ENCODE measurements at places on chromosomes 5 and 9.
A peak's percentile ranks its signal among the peaks of the same experiment; 100 is the strongest.

GRCh38 chr9:89243296-89244061 is 64.9 kb upstream of the SHC3 start:
- DNase-seq: no peak

- no peak for DNase-seq
Observed at GRCh38 chr5:81779125-81779915, 28.4 kb upstream of the SSBP2 start.

GRCh38 chr9:95785209-95785608 is 90.3 kb upstream of the ERCC6L2 start:
- DNase-seq: no peak

- no peak for DNase-seq
Observed at GRCh38 chr5:44331471-44332050, 57.7 kb downstream of the FGF10 start.

- no peak for DNase-seq
Observed at GRCh38 chr5:95557841-95558240, 2.9 kb downstream of the ARSK start.

DNA sequence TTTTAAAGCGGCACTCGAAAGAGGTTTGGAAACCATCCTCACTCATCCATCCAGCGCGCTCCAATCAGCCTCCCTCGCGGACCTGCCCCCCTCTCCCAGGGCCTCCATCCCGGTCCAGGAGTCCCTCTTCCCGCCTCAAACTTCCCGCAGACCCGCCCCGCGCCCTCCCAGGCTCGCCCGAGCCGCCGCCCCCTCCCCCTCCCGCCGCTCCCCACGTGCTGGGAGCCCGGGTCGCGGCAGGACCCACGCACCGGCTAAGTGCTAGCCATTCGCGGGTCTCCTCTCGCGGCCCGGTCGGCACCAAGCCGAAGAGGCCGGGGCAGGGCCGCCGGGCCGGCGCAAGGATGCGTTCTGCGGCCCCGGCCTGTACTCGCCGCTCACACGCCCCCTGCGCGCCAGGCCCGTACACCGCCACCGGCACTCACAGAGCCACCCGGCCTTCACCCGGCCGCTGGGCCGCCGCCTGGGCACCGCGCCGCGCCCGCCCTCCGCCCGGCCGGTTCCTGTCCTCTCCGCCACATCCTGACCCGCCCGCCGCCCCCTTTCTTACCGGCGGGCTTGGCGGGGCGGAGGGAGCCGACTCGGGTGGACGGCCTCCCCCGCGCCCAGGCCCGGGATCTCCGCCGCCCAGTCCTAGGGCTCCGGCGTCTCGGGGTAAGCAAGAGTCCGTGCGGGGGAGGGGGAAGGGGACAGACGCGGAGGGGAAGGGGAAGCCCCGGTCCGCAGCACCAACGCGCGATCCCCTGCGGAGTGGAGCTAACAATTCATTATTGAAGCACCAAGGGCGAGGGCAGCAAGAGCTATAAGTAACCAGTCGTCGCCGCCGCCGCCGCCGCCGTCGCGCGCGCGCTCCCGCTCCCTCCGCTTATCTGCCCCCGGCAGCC is 576 bp downstream of the CHD1 start:
- DNase-seq: peak; percentile 72

DNA sequence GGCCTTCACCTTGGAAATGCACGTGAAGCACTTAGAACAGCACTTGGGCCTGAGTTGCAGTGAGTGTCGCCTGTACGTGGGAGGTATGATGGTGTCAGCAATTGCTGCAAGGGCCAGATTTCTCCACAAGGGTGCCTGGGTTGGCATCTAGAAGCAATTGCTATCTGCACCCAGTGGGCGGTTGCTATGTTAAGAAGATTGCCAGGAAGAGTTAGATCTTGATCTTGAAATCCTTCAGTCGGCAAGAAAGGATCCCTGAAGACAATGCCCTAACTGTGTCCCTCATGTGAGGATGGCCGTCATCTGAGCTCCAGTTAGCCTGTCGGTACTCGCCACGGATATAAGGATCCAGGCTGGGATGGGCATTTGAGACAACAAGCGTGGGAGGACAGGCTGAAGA is 62.9 kb downstream of the MAMDC2 start:
- DNase-seq: no peak

GRCh38 chr5:158324236-158324635 is 465.3 kb upstream of the CLINT1 start:
- peak; percentile 52 for DNase-seq

DNA sequence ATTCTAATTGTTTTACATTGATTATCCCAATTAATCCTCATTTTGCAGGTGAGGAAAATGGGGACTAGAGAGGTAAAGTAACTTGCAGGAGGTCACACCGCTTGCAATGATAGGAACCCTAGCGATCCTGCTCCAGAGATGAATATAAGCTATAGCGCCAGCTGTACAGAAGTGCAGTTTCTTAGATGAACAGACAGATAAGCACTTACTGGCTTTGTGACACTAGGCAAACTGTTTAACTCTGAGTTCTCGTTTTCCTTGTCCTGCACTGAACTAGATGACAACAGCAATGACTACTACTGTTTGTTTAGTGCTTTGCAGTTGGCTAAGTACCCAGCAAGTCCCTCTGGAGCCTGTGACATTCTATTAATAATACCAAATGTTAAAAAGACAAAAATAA is 11.1 kb downstream of the LHX6 start:
- no peak for DNase-seq

DNA sequence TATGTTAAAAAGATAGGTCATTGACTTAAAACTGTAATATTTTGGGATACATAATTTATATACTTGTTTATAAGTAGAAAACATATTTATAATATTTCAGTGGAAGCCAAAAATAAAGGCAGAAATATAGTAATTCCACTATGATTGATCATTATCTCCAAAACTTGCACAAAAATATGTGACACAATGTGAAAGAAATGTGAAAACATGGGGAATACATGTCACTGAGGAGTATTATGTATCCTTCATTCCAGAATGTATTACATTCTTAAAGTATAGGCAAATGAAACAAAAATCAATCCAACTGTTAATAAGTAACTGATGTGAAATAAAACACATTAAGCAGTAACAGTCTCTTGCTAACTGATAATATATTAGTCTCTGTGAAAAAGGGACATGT is 236.7 kb downstream of the CDH18 start:
- DNase-seq: no peak

GRCh38 chr5:180607861-180608571 is 16.7 kb upstream of the SCGB3A1 start:
- no peak for DNase-seq

- no peak for DNase-seq
Observed at GRCh38 chr9:114899995-114900394, 30.4 kb downstream of the TNFSF8 start.

DNA sequence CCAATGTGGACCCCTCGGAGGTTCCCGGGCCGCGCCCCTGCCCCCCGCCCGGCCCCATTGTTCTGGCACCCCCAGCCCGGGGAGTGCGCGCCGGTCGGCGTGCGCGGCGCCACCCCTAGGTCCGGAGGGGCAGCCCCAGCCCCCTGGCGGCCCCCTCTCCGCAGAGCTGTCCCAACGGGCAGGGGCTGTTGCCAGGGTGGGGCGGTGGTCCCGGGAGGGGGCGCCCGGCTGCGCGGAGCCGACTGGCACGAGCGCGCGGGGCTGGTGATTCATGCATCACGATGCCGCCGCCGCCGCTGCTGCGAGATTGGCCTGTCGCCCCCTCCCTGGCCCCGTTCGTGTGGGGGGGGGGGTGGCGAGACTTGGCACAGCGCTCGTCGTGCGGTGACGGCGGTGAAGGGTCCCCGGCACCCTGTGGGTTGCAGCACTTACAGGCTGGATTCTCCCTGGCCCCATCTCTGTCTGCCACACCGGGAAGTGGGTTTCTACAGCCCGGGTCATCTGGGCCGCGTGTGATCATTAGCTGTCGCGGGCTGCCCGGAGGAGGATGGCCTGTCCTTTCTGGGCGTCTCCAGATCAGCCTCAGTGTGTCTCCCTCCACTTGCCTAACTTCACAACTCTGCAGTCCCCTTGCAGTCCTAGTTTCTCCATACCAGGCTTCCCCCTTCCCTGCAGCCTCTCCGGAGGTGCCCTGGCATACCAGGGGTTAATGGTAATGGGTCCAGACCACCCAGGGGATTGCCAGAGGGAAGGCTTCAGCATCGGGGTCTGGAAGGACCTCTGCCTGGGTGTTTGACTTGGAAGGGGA is 858 bp downstream of the NCS1 start:
- DNase-seq: peak; percentile 39
